ENCODE measurements at places on chromosomes 2 and 18.

DNA sequence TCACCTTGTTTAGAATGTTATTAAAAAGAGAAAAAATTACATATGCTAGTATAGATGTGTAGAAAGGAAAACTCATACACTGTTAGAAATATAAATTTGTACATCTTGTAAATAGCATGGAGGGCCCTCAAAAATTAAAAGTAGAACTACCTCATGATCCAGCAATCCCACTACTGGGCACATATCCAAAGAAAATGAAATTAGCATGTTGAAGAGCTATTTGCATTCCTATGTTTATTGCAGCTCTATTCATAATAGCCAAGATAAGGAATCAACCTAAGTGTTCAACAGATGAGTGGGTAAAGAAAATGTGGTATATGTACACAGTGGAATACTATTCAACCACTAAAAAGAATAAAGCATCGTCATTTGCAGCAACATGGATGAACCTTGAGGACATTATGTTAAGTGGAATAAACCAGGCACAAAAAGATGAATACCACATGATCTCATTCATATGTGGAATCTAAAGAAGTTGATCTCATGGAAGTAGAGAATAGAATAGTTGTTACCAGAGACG, 251.5 kb upstream of the THUMPD2 start:
- DNase-seq, result no peak

DNA sequence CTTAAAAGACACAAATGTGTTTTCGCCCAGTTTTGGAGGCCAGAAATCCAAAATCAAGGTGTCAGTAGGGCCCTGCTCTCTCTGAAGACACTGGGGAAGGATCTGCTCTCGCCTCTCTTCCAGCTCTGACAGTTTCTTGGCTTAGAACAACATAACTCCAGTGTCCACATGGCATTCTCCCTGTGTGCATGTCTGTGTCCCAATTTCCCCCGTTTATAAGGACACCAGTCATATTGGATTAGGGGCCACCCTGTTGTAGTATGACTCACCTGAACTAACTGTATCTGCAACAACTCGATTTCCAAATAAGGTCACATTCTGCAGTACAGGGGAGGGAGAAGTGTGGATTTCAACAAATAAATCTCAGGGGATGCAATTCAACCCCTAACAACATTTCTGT, 263.2 kb downstream of the SS18 start:
- no peak for DNase-seq

- DNase-seq, result no peak
Measured at GRCh38 chr2:43464590-43464989, 131.2 kb downstream of the THADA start.

- no peak for DNase-seq
Measured at GRCh38 chr2:169160926-169161481, 91.6 kb downstream of the DHRS9 start.

DNA sequence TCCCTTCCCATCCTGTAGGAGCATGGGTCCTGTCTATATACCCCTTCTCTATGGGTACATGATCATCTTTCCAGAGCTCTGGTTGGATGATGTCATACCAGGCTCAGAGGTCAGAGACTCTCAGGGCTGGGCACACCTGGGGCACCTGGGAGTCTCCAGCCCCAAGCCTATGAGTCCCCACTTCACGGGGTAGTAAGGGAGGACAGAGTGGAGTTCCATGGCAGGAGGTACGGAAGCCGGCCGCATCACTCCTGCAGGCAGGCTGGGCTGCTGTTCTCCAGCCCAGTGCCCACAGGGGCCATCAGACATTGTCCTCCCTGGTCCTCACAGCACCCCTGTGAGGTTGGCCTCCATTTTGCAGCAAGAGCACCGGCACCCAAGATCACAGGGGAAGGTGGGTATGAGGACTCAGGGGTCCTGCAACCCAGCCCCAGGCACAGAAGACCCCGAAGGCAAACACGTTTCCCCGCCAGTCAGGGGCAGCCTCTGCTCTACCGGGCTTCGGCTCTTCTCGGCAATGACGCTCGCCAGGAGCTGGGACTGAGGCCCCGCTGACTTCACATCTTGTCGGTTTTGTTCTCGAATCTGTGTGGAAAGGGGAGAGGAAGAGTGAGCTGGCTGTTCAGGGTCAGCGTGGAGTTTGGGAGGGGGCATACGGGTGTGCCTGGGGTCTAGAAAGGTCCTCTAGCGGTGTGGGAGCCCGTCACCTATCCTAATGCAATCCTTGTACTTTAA, 91.5 kb downstream of the ADD2 start:
- DNase-seq, result no peak

GRCh38 chr2:179170901-179171300, 93.7 kb downstream of the SESTD1 start:
- no peak for DNase-seq

DNA sequence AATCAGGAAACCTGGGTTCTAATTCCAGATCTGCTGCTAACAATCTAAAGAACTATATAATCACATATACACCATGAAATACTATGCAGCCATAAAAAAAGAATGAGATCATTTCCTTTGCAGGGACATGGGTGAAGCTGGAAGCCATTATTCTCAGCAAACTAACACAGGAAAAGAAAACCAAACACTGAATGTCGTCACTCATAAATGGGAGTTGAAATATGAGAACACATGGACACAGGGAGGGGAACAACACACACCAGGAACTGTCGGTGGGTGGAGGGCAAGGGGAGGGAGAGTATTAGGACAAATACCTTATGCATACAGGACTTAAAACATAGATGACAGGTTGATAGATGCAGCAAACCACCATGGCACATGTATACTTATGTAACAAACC, 33.2 kb downstream of the CDH2 start:
- no peak for DNase-seq

DNA sequence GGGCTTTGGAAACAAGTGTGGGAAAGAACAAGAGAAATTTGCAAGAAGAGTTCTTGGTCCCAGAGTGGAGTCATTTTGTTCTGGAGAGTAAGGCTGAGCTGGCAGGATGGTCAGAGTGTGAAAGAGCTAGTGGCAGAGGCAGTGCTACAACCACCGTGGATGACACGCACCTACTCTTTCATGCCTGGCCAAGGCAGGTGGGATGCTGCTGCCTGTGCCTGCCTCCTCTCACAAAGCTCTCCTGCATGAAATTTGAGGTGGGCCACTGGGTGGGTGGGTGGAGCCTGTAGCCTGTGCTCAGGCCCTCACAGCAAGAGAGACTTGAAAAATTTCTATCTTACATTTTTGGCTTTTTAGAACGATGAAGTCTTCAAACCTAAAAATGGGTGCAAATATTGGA, 9.4 kb upstream of the INO80C start:
- no peak for DNase-seq

DNA sequence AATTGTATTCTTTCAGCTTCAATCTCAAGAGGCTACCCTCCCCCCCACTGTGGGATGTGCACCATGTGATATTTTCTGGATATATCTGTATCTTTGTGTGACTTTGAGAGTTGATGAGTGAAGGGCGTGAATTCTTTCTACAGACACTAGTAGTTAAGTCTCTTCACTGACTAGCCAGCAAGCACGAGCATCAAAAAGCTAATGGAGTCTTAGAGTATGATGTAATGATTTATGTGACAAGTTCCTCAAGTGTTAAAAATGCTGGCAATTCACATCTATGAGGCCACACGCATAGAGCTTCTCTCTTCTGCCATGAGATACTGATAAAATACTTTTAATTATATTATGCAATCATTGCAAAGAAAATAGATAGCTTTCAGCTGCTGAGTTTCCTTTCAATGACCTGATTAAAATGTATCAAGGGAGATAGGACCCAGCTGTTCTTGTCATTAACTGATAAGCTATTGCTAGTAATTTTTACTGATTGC, 304.8 kb downstream of the TRIB2 start:
- no peak for DNase-seq

DNA sequence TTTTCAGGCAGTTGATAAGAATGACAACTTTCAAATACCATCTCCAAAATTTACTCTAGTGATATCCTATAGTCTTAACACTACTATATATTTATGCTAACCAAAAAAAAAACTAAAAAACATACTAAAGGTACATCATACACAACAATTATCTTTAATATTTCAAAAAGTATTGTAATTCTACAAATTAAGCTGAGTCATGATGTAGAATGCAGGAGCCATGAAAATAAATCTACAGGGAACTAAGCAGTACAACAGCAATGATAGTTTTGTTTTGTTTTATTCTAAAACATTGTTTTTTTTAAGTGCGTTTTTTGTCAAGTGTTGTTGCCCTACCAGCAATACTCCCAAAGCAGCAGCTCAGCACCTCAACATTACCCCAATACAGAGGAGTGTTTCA, 314.3 kb downstream of the FSIP2 start:
- no peak for DNase-seq

GRCh38 chr18:54416436-54416835, 58.7 kb downstream of the C18orf54 start:
- no peak for DNase-seq

DNA sequence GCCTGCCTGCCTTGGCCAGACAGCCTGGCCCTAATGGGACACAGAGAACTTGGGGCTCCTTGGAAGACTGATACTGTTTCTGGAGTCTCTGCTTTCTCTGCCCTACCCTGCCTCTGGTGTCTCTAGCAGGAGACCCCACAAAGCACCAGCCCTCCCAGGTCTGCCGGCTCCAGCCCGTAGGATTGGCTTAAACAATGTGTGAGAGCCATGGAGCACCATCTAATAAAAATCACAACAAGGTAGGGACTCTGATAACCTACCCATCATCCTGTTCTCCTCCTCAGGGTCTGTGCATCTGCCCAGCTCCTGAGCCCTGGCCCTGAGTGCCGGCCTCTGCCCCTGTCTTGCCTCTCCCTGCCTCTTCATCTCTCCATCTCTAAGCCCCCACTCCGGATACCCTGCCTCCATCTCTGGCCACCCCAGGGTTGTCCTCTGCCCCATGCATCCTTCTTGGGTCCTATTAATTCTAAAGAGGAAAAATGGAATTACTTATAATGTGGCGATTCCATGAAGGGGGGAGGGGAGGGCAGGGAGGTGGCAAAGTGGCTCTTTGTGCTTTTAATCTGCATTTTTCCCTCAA, 1.2 kb upstream of the ECEL1 start:
- no peak for DNase-seq

DNA sequence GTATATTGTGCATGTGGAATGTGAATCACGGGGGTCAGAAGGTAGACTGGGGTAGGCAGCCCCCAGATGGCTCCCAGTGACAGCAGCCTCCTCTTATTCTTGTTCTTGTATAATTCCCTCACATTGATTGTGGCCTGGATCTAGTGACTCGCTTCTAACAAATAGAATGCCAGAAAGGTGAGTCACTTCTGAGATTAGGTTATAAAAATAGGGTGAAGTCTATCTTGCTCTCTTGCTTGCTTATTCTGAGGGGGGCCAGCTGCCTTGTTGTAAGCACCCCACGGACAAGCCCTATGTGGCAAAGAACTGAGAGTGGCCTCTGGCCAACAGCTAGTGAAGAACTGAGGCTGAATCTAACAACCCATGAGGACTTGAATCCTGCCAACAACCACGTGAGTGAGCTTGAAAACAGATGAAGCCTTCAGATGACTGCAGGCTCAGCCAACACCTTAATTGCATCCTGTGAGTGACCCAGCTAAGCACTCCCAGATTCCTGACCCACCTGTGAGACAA, 15.6 kb upstream of the RMND5A start:
- no peak for DNase-seq

DNA sequence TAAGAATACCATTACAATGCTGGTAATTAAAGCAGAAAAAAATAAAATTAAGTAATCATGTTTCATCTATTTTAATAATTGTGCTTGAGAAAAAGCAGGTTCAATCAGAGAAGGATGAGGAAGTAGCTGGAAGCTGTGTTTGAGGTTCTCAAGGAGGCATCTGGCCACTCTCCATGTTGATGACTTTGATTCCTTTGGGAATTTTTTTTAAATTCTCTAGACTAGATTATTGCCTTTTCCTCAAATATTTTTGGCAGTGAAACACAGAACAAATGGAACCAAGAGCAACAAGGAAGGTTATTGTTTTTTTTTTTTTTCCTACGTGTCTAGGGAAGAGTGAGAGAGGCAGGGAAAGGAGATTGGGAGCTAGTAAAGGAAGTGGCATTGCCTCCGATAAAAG, 99.9 kb upstream of the NRP2 start:
- no peak for DNase-seq

DNA sequence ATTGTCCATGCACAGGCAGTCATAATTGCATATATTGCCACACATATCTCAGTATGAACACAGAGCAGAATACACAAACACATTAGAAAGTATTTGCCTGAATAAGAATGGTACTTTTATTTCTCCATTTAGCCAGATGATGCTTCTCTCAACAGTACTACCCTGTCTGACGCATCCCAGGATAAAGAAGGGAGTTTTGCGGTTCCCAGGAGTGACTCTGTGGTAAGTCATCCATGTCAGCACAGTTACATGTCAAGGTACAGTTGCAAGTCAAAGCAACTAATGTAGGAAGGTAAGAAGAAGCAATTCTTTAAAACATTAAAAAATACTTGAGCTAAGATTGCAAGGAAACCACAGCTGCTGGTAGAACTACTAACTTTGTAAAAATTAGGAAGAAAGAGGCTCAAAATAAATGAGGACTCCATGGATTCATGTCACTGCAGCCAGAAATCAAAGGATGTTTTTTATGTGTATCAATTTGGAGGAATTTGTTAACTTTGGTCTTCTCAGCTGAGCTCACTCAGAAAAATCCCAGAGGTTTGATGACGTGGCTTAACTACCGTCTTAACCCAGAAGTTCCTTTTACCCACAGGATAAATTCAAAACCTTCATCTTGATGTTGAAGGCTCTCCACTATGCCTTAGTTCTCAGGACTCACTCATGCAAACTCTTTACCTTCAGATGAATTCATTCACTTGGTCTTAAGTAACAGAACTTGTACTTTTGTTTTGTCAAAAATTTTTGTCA, 130.3 kb downstream of the ARHGAP28 start:
- DNase-seq, result no peak

GRCh38 chr2:104371087-104371781, 482.7 kb upstream of the POU3F3 start:
- DNase-seq, result no peak

DNA sequence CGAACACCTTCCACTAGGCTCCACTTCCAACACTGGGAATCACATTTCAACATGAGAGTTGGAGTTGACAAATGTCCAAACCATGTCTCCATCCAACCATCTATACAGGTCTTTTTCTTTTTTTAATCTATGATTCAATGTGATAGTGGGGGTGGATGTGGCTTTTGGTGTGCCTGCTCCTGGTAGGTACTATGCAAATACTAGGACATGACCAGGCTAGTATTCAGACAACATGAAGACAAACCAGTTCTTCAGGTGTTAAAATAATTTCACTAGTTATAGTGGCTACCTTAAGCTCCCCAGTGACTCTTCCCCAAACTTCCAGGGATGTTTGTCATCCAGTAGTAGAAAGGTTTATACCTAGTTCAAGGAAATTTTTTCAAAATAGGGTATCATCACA, 387.5 kb downstream of the CDH2 start:
- DNase-seq, result no peak

- DNase-seq, result no peak
Measured at GRCh38 chr2:96505231-96505889, at the start of gene NEURL3. Gene NEURL3, minus strand, starts transcription at chr2:96505357. Its CDS starts 71 bp downstream, at chr2:96505286.

GRCh38 chr2:42880738-42881690, 88.6 kb upstream of the HAAO start:
- DNase-seq, result no peak

- peak; percentile 72 for DNase-seq
Measured at GRCh38 chr18:74498712-74499627, 2.8 kb downstream of the CNDP2 start.

All from T-helper 2 cell (primary cell).